ENCODE measurements at places on chromosomes 7 and 10. TPM values are rescaled to one million over a fixed set of nuclear protein-coding genes. Genes with fewer than 3 reads are reported as not detected.

Gene VSTM4
- 13.1 TPM for total RNA-seq

GRCh38 chr7:128874140-128875031 is 11.7 kb downstream of the ATP6V1F start:
- DNase-seq: no peak

- no peak for DNase-seq
Observed at GRCh38 chr7:77823787-77824186, 25.2 kb downstream of the PHTF2 start.

- DNase-seq: no peak
Observed at GRCh38 chr7:158705234-158705850, 738 bp upstream of the NCAPG2 start.

Gene PLAU
- total RNA-seq: 15.5 TPM

- DNase-seq: no peak
Observed at GRCh38 chr7:32915041-32915536, 23.5 kb upstream of the KBTBD2 start.

Gene PITX3
- total RNA-seq: not detected

- DNase-seq: no peak
Observed at GRCh38 chr7:128311013-128311412, 32.7 kb downstream of the RBM28 start.

DNA sequence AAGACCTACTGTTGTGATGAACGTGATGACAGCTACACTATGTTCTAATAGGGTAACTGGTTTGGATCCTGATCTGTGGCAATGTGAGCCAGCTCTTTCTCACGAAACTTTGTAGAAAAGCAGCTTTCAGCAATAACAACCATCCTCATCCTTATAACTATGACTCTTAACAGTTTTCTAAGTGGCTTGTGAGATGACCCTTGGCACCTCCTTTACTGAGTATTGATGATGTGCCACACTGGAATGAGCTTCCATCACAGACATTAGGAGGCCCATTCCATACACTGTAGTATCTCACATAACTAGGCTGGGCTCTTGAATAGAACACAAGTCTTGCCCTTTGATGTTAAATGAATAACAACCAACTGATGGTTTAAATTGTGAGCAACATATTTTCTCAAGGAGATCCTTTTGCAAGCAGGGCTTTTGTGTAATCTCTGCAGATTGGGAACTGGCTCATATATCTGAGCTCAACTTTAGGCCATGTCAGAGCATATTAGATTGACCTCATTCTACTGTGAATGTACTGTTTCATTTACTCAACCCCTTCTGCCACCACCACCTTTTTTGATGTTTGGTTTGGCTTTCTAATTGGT is 46.4 kb downstream of the MYPN start:
- DNase-seq: no peak

Gene STAG3
- total RNA-seq: 3.6 TPM

GRCh38 chr7:111312966-111313365 is 222.0 kb downstream of the LRRN3 start:
- DNase-seq: no peak

Gene SPDYE9
- not detected for total RNA-seq

GRCh38 chr7:42734568-42734967 is 177.3 kb downstream of the C7orf25 start:
- DNase-seq: no peak
